T-cell (primary cell): ENCODE measurements at places on chromosomes 7 and 10. TPM values are rescaled to one million over a fixed set of nuclear protein-coding genes. Genes with fewer than 3 reads are reported as not detected.
A peak's percentile ranks its signal among the peaks of the same experiment; 100 is the strongest.

DNA sequence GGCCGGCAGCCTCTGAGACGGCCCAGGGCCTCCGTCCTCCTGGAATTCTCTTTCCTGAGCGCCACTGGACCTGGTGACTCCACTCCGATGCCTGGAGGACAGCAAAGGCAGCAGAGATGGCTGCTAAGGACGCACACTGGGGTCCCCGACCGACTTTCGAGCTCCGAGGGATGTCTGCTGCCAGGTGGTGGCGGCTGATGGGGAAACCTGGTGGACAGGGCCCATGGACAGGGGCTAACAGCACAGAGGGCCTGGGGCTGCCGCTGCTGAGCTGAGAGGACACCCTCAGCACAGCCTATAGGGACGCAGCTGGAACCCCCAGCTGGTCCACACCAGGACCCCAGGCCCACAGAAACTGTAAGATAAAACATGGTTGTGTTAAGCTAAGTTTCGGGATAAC, 366.3 kb downstream of the DNAJB6 start:
- no peaks in the 10 kb centered on the region for H3K4me1 ChIP-seq
- no peak overlapping the region for H3K27ac ChIP-seq
- no peak overlapping the region for H3K4me3 ChIP-seq

The HMX3 gene
- total RNA-seq, result not detected

The MRC1 gene
- total RNA-seq, result 0.76 TPM

- no peak for DNase-seq
- H3K4me1 ChIP-seq, result no peaks in the 10 kb centered on the region
- peaks cover 7% of the 10 kb centered on the region for H3K36me3 ChIP-seq
- no peak overlapping the region for H3K4me3 ChIP-seq
Observed at GRCh38 chr10:96532523-96532922, 18.8 kb upstream of the TLL2 start.

The UCN3 gene
- total RNA-seq, result not detected

The PRLHR gene
- not detected for total RNA-seq

DNA sequence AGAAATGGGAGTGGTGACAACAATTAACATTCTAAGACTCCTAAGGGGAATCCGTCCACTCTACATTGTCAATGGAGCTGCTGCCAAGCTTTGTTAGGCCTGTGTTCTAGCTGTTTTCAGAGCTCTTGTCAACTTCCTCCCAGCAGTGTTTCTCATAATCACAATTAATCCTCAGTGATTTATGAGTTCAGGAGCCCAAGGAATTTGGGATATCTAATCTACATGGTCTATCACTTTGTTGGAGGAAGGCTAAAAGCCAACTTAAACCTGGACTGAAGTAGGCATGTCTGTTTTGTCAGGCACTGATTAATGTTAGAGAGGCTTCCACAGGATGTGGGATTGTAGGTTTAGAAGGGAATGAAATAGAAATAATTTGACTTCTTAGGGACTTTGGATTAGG, 10.2 kb upstream of the OR2F2 start:
- DNase-seq, result no peak
- no peak overlapping the region for H3K4me3 ChIP-seq
- no peaks in the 10 kb centered on the region for H3K4me1 ChIP-seq
- H3K27me3 ChIP-seq, result no peaks in the 10 kb centered on the region

GRCh38 chr10:86804805-86805204, 48.4 kb downstream of the BMPR1A start:
- H3K27ac ChIP-seq, result no peak overlapping the region
- no peaks in the 10 kb centered on the region for H3K27me3 ChIP-seq
- no peaks in the 10 kb centered on the region for H3K4me1 ChIP-seq
- DNase-seq, result no peak
- no peak overlapping the region for H3K4me3 ChIP-seq
- H3K36me3 ChIP-seq, result no peaks in the 10 kb centered on the region

- H3K36me3 ChIP-seq, result no peaks in the 10 kb centered on the region
- H3K27ac ChIP-seq, result no peak overlapping the region
- no peaks in the 10 kb centered on the region for H3K27me3 ChIP-seq
Observed at GRCh38 chr7:83547526-83547925, 101.4 kb downstream of the SEMA3E start.

DNA sequence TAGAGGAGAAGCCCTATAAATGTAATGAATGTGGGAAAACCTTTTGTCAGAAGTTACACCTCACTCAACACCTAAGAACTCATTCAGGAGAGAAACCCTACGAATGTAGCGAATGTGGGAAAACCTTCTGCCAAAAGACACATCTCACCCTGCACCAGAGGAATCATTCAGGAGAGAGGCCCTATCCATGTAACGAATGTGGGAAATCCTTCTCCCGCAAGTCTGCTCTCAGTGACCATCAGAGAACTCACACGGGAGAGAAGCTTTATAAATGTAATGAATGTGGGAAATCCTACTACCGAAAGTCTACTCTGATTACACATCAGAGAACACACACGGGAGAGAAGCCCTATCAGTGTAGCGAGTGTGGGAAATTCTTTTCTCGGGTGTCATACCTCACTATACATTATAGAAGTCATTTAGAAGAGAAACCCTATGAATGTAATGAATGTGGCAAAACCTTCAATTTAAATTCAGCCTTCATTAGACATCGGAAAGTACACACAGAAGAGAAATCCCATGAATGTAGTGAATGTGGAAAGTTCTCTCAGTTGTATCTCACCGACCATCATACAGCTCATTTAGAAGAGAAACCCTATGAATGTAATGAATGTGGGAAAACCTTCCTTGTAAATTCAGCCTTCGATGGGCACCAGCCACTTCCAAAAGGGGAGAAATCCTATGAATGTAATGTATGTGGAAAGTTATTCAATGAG, 18.9 kb downstream of the RBAK start:
- DNase-seq, result no peak
- H3K27me3 ChIP-seq, result no peaks in the 10 kb centered on the region
- no peaks in the 10 kb centered on the region for H3K4me1 ChIP-seq

- no peak for DNase-seq
- no peak overlapping the region for H3K27ac ChIP-seq
- no peaks in the 10 kb centered on the region for H3K36me3 ChIP-seq
- no peaks in the 10 kb centered on the region for H3K4me1 ChIP-seq
Observed at GRCh38 chr10:129614341-129614740, 147.3 kb downstream of the MGMT start.

- peak overlapping the region; percentile 95 for H3K27ac ChIP-seq
- peak overlapping the region; percentile 91 for H3K4me3 ChIP-seq
- DNase-seq, result no peak
- no peaks in the 10 kb centered on the region for H3K27me3 ChIP-seq
Observed at GRCh38 chr10:18650404-18650997, 886 bp downstream of the NSUN6 start.

The TMEM270 gene
- total RNA-seq, result not detected

The ELAPOR2 gene
- total RNA-seq, result 15.9 TPM

The HECW1 gene
- total RNA-seq, result not detected
